Testis (tissue), 5 donors: ENCODE measurements at places on chromosomes 6 and 20. TPM values are rescaled to one million over a fixed set of nuclear protein-coding genes. Genes with fewer than 3 reads are reported as not detected.
A peak's percentile ranks its signal among the peaks of the same experiment; 100 is the strongest.

DNA sequence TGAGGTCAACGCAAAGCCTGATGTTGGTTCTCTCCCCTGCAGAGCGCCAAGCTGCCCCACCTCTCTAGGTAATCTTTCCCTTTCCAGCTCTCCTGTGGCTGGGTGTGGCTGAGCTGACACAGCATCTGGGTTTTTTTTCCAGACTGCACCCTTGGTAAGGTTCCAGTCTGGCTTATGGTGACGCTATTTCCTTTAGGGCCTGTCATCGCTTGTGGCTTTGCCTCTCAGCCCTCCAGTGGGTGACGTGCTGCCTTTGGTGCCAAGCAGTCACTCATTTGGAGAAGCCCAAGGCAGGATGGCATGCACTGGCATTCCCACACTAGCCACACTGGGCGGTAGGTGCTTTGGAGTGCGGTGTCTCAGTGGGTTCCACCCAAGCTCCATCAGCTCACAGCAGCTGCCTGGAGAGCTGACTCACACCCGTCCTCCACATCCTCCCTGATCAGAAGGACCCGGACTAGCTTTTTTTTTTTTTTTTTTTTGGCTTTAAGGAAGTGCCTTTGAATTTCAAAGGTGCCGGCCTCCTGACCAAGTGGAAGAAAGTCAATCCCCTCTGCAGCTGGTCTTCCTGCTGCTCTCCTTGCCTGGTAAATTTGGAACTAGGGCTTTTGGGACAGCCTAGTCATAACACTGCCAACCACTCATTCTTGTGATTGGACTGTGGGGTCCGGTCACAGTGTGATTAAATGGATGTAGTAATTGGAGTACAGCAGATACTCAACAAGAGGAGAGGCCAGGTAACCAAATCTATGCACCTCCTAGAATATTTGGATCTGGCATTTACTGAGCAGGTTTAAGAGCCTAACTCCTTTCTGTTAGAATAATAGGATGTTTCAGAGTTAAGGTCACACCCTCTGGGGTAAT lies 153.6 kb downstream of the CD83 start:
- DNase-seq = no peak

- no peak for DNase-seq
Measured at GRCh38 chr6:167836721-167837120, 10.0 kb downstream of the AFDN start.

CALHM4 gene
- total RNA-seq = not detected

ID1 gene
- total RNA-seq = 128 TPM

DNA sequence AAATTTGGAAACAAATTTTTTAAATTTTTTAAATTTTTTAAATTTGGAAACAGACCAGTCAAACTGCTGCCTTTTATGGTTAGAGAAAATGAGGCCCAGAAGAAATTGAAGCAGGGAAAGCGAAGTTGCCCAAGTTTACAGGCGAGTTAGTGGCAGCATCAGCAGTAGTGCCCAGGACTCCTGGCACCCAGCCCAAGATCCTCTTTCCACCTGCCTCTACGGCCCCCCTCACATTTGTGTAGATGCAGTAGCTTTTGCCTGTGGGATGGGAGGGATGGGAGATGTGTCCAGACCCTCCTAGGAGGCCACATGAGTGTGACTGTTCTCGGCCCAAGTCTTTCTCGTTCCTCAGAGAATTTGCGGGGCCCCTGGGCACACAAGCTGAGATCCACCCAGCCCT lies 49.8 kb downstream of the HNF4A start:
- DNase-seq = no peak

FGD2 gene
- 7.0 TPM for total RNA-seq

DEFB114 gene
- not detected for total RNA-seq

DNA sequence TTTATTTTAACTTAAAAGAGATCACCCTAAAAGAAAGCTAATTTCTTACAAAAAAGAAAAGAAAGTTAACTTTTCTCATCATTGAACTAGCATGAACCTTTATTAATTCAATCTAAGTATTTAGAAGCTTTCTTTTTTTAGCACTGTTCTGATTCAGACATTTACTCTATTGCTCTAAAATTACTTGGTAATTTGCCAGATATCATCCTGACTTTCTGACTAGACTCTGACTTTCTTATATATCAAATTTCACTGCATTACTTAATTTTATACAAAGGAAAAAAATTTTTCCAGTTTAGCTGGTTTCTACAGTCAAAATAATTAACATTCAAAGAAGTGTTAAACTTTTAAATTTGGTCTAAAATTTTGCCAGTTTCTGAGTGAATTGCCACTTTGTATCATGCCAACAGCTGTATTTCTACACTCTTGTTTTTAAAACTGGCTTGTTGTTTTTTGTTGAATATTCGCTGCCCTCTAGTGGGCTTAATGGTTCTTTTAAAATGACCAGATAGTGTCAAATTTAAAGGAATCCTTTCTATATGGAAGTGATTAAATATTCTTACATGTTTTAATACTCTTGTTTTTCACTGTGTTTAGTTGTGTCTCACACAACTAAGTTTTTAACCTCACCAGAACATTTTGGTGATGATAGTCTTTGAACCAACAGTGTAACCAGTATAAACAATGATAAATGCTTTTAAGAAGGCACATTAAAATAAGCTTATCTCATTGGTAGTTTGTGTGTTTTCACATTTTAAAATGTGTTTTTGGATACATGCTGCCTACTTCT lies 102.0 kb downstream of the POPDC3 start:
- no peak for DNase-seq

DNA sequence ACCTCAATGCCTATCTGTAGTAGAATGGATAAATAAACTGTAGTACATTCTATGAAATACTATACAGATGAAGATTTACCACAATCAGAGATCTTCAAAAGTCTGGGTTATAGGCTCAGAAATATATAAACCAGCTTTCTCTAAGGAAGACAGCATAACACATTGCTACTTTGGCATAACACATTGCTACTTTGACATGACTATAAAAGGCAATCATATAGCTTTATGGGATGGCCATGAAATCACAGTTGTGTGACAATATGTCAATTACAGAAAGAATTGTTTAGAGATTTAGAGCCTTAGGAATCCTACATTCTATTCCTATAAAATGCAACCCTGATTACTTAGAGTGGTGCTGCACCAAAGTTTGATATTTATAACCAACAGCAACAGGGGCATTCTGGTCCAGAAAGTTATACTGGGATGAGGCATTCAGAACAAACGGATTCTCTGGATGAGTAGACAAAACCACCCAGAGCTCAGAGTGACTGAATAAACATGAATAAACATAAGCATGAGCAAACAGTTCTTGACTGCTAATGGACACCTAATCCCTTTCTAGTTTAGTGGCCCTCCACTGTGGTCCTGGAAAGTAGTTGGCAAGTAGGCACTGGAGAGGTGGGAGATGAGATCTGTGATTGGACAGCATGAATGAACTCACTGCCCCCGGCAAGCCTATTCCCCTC lies 12.0 kb downstream of the TTI1 start:
- DNase-seq = no peak

DNA sequence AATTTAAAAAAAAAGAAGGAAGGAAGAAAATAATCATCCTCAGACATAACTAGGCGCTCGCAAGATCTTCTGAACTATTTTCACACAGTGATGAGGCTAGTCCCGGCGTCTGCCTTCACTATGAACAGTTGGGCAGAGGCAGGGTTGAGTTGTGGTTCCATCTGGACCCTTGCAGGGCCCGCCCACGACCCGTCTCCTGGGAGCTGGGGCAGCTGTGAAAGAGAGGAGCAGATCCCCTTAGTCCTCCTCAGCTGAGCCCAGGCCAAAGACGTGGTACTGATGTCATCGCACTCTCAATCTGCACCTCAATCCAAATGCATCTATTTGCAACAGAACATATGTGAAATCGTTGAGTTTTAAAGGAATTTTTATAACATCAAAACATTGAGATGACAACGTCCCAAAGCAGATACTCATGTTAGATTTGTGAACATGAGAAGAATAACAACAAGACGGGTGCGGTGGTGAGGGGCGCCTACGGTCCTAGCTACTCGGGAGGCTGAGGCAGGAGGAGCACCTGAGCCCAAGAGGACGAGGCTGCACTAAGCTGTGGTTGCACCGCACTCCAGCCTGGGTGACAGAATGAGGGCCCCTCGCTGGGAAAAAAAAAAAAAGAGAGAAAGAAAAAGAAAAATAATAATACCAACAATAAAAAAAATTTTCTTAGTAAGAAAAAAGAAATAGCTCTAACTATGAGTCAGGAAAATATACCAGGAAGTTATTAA lies 15.3 kb downstream of the TCFL5 start:
- no peak for DNase-seq

DNA sequence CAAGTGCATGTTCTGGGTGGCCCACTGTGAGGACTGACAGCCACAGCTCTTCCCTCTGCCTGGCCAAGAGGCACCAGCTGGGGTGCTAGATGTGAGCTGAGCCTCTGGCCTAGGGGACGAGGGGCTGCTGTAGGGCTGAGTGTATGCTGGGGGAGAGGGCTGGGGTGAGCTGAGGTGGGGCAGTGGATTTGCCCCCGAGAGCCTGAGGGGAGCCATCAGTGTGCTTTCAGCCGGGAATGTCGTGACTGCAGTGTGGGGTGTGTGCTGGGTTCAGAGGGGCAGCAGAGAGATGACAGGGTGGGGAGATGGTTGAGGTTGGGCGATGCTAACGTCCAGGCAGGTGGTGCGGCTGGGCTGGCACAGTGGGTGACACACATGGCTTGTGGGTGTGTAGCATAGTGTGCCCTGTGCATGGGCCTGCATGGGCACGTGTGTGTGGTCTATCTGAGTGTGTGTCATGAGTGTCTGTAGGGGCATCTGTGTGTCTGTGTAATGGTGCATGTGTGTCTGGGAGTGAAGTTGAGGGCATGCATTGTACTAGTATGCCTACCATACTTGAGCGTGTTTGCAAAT lies 46.0 kb upstream of the BLCAP start:
- DNase-seq = no peak

MEI4 gene
- total RNA-seq = 7.3 TPM

ALDH5A1 gene
- 21.2 TPM for total RNA-seq

NHSL1 gene
- total RNA-seq = 2.6 TPM

DNA sequence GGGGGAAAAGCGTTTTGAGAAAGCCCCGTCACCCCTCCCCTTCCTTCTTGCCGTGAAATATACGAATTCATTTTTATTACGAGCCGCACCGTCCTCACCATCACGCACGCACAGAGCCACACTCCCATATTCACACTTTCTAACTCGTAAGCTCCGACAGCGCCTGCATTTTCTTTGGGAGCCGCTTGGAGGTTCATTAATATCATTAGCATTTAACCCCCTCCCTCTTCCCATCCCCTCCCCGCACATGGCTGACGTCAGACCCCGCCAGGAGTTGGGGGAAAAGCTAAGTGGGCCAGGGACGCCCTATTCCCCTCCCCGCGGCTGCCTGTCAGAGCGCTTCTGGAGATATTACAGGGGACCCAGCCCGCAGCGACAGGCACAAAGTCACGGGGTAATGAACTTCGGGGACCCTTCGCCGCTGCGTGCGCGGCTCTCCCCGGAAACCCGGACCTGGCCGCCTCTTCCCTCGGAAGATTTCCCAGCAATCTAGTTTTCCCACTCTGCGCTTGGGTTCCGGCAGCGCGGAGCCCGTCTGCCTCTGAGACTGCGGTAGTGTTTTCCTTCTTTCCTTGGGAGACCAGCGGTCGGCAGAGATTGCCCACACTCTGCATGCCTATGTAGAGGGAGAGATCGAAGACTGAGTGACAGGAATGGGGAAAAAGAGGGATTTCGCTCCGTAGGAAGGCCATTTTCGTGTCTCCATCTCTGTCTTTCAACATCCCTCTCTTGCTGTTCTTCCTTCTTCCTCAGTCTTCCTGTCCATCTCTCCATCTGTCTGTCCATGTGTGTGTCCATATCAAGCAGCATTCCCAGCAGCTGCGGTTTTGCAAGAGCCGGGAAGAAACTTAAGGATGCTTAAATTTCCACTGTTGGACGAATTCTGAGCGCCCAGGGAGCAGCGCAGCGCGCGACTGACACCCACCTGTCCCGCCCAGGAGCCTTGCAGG lies at the start of gene NR2E1:
Gene NR2E1 (plus strand): TSS at position 309 of the 950 bp plus-strand sequence. CDS start 744 bp downstream, outside the sequence.
- DNase-seq = no peak

DNA sequence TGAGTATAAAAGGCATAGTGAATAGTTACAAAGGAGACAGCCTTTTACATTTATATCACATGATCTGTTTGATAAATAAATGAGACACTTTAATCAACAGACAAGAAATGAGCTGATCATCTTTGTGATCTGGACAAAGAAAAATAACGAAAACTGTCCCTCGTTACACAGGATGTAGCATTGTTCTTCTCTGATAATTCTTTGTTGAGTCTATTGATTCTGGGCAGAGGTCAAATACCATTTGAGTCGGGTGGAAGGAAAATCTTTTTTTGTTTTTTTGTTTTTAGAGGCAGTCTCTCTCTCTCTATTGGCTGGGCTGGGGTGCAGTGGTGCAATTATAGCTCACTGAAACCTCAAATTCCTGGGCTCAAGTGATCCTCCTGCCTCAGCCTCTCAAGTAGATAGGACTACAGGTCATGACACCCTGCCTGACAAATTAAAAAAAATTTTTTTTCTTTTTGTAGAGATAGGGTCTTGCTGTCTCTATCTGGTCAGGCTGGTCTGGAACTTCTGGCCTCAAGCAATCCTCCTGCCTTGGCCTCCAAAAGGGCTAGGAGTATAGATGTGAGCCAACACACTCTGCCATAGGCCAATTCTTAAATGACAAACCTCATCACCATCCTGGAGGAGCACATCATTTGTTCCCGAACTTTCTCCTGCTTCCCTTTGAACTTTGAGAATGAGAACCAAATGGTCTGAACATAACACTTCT lies 41.8 kb downstream of the CCDC170 start:
- no peak for DNase-seq

CST4 gene
- not detected for total RNA-seq

DNA sequence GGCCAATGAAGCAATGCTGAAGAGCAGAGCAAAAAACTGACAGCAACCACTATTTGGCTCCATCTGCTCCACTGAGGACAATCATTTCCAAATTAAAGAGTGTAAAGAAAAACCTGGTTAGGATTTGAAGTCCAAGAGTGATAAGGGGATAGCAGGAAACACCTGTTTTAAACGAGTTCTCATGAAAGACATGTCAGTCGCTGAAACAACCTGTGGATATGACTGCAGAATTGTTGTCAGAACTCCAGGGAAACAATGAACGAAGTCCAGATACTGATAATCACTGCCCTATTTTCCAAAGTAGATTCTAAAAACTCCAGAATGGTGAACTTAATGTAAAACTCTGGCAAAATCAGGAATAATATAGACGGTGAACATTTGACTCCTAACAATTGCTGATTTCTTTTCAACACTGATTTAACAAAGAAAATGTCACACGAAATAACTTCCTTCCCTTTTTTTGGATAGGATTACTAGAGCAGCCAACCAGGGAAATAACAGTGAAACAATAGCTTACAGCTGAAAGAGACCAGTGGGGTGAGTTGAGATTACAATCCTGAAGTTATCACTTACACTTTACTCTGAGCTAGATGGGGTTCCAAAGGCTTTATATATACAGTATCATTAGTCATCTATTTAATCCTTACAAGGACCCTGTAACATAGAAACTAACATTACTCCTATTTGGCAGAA lies 83.7 kb downstream of the ELOVL5 start:
- no peak for DNase-seq

GRCh38 chr20:2210646-2211552 lies 84.9 kb upstream of the TGM3 start:
- DNase-seq = peak; percentile 32

SLC2A4RG gene
- 141 TPM for total RNA-seq
